ENCODE measurements at places on chromosomes 5 and 9.
A peak's percentile ranks its signal among the peaks of the same experiment; 100 is the strongest.

DNA sequence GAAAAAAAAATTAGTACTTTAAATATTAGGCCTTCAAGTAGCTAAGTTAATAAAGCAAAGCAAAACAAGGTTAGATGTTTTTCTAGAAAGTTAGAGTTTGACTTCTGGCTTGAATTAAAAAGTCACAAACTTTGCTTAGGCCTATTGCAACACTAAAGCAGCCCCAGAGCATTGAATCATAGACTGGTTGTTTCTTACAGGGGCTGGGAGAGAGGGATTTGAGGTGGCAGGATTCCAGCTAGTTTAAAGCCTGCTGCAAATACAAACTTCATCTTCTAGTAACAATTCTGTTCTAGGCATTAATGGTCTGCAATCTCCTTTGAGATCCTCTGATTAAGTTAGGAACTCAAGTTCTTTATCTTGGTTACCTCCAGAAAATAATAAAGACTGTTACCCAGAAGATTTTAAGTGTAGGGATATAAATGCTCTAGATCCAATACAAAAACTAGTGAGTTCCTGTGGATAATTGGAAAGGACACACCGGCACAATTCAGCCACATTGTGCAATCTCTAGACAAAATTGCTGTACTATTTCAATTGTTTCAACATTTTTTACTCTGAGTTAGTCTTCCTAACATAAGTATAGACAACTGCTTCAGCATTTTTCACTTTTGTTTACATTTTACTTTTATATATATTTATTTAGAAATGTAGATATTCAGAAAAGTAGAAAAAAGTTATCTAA is 12.6 kb downstream of the OR13C5 start:
- DNase-seq = no peak

DNA sequence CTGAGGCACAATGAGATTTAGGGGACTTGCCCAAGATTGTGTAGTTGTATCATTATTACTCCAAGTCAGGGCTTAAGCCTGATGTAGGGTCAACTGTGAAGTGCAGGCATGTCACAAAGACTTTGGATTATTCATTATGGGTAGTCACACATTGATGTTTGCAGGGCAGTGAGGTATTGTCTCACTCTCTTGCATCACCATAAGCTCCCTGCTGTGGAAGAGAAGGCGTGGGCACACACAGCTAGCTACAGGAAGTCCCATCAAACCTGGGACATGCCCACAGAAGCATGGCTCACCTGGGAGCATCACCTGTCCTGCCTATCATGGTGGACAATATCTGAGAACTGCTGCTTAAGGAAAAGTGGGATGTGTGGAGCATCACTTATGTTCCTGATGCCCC is 42.1 kb downstream of the TMOD1 start:
- no peak for DNase-seq

DNA sequence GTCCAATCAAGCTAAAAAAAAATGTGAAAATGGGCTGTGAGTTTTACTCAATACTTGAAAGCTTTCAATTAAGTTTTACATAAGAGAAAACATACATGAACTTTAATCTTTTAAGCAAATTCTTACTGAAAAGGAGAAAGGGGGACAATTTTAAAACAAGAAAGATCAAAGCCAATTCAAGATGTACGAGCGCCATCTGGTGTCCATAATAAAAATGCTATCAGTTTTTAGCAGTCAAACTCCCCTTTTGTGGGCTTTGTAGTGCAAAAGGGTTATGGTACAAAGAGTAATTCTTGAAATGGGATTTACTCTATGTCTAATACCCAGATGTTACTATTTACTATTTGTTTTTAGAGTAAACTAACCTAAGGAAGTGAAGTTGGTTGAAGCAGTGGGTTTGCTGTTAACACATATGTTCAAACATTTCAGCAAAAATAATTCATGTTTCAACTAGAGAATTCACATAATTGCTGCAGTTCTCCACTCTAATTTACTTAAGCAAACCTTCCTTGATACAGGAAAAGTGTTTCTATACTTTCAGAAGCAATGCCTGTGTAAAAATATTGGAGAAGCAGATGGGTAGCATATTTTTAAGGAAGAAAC is 228.2 kb upstream of the TYRP1 start:
- no peak for DNase-seq

DNA sequence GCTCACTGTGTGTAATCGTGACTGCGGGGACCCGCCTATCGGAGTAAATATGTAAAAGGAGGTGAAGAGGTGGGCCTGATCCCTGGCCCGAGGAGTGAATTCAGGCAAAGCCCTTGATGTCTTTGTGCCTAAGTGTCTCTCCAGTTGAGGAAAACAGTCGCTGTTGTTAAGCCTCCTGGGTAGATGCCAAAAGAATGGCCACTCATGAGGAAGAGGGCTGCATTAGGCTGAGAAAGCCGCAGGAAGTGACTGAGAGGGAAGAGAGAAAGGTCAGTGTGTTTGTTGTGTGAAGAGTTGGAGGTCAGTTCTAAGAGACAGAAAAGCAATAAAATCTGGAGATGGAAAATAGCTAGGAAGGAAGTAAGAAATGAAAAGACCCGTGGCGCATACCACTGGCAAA is 35.8 kb upstream of the PIP5K1B start:
- no peak for DNase-seq

DNA sequence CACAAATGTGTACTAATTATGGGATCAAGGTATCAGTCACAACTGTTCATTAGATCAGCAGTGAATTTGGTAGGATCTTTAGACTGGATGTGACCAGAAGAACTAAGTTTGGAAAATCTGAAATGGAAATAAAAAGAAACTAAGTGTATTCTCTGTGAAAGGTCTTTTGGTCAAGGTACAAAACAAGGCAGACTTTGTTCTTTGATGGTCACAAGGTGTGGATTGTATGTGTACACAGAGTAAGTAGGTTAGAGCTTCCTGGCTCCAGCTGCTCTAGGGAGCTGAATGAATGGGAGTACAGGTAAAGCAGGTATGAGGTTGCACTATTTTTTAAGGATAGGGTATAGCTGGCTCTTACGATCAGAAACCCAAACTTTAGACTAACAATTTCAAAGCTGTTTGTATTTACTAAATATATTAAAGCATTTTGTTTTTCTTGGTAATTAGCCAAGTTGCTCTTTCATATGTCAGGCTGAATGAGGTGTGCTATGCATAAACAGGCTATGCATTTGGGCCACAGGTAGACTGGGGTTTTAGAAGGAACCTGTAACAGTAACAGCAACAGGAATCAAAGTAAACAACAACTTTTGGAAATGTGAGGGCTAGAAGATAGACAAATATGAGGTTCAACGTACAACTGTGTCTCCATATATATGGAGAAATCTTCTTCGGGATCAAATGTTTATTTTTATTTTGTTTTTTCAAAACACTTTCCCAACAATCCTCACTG is 32.5 kb downstream of the FAM169A start:
- DNase-seq = no peak

DNA sequence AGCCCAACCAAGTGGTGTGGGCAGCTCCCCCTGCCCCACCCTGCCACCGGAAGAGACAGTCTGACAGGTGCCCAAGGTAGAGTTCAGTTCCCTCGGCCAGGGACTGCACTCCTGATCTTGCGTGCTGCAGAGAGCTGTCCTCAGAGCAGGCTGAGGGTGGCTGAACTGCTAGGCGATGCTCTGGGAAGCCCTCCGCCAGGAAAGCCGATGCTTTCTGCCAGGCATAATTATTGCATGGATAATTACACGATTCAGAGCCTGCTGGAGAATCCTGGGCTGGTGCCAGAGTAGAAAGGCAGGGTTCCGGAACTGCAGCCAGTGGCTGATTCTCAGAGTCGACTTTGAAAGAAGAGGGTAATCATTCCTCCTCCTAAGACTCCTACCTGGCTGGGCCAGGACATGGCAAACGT is 19.3 kb downstream of the KCNIP1 start:
- no peak for DNase-seq

GRCh38 chr9:78609450-78609849 is 312.5 kb downstream of the PSAT1 start:
- DNase-seq = no peak

- DNase-seq = no peak
These were observed 124.4 kb downstream of the PIK3R1 start for GRCh38 chr5:68339921-68340321.

DNA sequence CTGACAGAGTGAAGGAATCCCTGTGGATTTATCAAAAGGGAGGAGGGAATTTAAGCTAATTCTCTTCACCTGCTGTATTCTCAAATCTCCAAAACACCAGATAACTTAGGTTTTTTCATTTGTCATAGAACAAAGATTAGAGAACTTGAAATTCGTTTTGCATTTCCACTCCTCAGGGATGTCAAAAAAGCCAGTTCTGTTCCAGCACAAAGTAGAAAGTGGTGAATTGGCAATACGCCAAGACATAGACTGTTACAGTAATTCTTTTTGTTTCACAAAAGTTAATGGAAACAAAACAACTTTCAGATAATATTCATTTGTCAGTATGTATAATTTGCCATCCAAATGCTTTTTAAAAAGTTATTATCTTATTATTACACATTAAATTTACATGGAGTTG is 15.0 kb downstream of the S1PR3 start:
- DNase-seq = no peak

GRCh38 chr9:91491624-91492023 is 68.0 kb upstream of the NFIL3 start:
- DNase-seq = no peak

- DNase-seq = peak; percentile 18
These were observed 1.3 kb downstream of the SEMA5A start for GRCh38 chr5:9544502-9545135.

DNA sequence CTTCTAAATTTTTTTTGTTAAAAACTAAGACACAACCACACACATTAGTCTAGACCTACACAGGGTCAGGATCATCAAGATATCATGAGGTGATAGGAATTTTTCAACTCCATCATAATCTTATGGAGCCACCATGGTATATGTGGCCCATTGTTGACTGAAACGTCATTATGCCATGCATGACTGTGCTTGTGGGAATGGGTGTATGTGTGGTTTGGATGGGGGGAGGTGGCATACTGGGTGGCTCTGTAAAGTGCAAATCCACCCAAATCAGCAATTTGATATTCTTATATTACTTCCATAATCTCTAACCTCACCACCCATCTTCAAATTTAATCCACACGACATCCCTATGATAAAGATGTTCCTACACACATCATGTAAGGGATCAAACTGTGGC is 21.0 kb downstream of the ADRB2 start:
- DNase-seq = no peak

GRCh38 chr9:36357639-36358038 is 42.4 kb downstream of the RNF38 start:
- no peak for DNase-seq

GRCh38 chr5:136279314-136279713 is 86.0 kb downstream of the TRPC7 start:
- no peak for DNase-seq

DNA sequence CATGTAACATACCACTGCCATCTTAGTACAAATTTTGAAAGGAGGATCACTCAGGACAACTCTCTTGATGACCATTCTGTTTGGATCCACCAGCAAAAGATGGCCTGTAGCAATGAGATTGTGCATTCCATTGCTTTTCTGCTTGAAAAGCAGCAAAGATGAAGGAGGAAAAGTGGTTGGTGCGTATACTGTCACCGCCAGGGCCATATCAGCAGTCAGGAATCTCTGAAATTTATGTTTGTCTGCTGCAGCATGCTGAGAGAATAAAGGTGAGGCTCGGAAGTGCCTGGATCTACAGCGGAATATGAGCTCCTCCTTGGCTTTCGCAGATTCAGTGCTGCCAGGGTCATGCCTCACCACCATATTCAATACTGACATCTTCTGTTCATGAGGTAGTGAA is 144.4 kb downstream of the GPBP1 start:
- no peak for DNase-seq

GRCh38 chr9:106921341-106921899 is 58.5 kb downstream of the ZNF462 start:
- no peak for DNase-seq

DNA sequence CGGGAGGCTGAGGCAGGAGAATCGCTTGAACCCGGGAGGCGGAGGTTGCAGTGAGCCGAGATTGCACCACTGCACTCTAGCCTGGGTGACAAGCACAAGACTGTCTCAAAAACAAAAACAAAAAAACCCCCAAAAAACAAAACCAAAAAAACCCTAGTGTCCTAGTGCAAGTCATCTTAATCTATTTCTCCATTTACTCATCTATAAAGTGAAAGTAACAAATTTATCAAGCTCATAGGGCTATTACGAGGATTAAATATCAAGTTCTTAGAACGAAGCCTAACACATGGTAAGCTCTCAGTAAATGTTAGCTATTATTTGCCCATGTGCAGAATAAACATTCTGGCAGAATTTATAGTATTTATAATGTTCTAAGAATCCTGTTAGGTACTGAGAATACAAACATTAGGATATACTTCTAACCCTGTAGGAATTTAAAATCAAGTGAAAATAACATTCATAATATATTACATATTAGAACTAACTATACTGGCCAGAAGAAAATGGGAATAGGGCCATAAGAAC is 45.0 kb downstream of the GOLPH3 start:
- no peak for DNase-seq

DNA sequence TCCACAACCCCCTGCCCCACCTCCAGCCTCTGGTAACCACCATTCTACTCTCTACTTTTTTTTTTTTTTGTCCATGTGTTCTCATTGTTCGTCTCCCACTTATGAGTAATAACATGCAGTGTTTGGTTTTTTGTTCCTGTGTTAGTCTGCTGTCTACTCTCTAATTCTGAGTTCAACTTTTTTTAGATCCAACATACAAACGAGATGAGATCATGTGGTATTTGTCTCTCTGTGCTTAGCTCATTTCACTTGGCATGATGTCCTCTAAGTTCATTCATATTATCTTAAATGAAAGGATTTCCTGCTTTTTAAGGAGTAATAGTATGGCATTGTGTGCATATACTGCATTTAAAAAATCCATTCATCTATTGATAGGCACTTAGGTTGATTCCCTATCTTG is 130.9 kb downstream of the NMUR2 start:
- no peak for DNase-seq

- no peak for DNase-seq
These were observed 9.1 kb upstream of the DNAJC25 start for GRCh38 chr9:111621895-111622480.

DNA sequence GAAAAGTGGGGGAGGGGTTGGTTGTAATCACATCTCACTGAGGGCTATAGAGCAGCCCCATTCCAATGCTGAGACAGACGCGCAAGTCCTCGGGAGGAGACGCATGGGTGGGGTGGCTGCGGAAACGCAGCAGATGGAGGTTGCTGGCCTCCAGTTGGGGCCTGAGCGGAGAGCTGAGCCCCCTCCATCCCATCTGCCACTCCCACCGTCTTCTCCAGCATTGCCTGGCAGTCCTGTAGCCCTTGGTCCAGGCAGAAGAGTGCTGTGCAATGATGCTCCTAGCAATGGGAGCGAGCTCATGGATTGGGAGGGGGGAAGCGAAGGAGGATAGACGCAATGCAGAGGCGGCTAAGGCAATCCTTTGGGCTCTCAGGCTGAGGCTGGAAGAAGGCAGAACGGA is 79.4 kb upstream of the GLRA1 start:
- no peak for DNase-seq

GRCh38 chr5:15776346-15776745 is 276.4 kb downstream of the FBXL7 start:
- DNase-seq = no peak

DNA sequence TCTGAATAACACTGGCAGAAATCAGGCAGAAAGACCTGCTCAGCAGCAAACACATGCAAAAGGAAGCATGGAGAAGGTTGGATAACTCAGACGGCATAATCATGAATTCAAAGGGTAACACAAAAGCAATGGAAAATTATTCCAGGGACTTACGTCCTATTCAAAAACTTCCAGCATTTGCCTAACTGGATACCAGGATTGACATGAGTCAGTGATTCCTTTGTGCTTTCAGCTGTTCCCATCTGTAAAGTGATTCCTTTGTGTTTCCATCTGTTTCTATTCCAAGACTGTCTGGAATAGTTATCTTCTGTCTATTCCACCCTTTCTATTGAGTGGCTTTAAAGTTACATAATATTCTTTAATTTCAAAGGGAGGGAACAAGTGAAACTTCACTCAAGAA is 1361.7 kb upstream of the CDH9 start:
- no peak for DNase-seq
